ENCODE measurements at places on chromosomes 7 and 10.

DNA sequence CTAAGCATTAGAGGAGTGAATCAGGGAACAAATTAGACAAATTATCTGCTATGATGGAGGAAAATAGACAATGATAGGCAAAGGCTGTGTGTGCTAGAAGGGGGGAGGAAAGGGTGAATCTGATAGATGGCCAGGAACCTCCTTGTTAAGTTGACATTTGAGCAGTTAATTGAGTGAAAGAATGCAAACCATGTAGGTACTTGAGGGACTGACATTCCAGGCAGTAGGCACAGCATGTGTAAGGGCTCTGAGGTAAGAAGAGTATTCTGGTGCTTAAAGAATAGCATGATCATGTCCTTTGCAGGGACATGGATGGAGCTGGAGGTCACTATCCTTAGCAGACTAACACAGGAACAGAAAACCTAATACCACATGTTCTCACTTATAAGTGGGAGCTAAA, 48.6 kb upstream of the TES start:
- DNase-seq = no peak

- DNase-seq = no peak
Measured at GRCh38 chr10:92702301-92702916, 12.7 kb downstream of the HHEX start.

DNA sequence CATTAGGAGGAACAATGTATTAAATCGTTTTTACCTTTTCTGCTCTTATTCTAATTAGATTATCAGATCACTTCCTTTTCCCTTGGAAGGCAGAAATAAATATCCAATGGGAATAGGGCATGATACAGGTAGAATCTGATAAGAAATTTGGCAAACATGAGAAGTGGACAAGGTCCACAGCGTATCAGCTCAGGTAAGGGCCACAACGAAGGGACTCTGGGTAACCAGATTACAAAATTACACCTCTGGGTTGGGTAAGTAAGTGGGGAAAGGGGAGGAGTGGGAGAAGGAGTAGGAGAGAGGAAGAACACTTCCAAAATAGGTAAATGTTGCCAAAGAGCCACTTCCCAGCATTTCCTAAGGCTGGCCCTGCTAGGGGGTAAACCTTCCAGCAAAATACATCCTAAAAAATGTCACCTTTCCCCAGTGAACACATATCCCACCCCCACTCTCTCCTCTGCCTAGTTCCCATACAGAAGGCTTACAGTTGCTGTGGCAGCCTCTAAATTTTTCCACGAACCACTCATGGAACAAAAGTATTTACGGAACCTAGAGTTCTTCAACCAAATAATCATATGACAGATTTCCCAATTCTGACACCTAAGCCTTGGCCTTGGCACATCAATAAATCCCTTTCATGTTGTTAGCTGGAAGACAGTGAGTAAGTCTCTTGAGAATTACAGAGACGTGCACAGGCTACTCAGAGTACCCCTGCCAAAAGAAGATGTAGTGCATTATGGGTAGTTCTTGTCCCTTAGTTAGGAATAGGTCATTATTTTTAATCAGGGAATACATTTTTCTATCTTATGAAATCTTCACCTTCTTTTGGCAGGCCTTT, 51.5 kb upstream of the DLX6 start:
- peak; percentile 34 for DNase-seq

GRCh38 chr7:90771281-90771680, 175.2 kb downstream of the CDK14 start:
- peak; percentile 46 for DNase-seq

- peak; percentile 60 for DNase-seq
Measured at GRCh38 chr10:50540069-50540825, 83.5 kb downstream of the SGMS1 start.

DNA sequence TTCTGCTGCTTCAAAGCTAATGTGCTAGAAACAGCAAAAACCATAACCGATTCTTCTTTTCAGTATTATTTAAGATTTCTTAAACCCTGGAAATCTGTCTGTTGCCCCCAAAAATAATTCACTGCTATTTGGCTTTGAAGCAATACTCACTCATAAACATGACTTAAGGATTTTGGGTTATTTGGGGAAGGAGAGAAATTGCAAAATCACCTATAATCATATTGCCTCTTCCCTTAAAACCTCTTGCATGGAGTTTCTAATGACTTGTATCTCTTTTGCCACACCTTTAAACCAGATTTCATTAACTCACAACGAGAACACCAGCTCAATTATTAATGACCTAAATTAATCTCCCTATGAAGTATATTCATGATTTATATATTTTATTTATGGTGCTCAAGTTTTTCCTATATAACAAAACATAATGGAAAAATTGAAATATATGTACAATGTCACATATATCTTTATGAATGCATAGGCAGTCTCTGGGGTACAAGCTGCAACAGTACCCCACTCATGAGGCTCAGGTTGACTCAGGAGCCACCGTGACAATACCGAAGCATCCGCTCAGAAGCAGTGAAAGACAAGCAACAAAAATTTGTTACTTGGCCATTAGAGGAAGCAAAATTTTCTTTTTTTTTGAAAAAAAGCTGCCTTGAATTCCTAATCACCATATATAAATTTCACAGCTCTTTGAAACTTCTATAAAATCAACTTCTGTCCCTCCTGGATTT, 3.0 kb downstream of the NAMPT start:
- DNase-seq = no peak

DNA sequence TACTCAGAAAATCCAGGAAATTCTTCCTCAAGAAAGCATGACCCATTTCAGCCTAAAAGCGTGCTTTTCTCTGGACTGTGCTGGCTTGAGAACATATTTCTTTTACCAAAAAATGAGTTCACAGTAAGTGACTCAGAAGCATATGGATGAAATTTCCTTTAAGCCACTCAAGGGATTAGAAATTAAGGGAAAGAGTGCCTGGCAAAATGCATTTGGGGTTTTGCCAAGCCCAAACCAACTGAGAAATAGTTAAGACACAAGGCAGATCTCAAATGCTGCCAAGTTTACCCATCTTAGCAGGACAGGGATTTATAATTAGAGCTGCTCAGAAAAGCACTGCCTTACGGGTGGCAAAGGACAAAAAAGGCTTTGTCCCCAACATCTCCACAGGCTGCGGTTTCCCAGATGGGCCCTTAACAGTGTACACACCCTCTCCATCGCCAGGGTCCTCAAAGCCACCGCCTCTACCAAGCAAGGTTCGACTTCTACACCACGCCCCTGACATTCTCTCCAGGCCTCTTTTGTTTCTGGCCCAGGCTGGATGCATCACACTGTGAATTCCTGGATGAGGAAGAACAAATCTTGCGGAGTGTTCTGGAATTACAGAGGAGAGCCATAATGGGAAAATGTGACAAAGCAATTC, 30.1 kb upstream of the CDHR3 start:
- DNase-seq = peak; percentile 91

- DNase-seq = no peak
Measured at GRCh38 chr7:82241356-82241755, 202.2 kb downstream of the CACNA2D1 start.

DNA sequence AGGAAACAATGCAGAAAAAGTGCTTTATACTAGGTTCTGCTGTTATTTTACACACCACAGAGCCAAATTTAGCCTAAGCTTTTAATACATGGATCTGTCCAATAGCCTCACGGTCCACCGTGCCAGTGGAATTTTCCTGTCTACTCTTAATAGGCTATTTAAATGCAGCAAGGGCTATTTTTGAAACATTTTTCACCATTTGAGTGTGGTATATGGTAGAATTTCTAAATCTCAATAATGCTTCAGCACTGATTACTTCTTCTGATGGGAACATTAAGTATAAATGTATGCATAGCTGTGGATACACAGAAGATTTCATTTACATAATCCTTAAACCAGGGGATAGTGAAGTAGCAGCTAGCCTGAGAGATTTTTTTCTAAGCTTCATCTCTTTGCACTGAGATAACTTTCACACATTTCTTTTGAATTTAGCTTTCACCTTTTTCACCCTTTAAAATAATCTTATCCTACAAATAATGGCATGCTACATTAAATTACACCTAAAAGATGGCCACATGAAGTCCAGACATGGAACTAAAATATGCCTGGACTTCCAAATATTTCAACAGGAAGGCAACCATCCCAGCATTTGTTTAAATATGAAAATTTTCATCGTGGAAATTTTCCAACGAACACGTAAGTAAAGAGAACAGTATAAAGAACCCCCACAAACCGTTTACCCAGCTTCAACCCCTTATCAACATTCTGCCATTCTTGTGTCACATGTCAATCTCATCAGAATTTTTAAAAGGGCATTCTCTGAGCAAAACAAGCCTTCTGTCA, 45.4 kb downstream of the AMPH start:
- no peak for DNase-seq

DNA sequence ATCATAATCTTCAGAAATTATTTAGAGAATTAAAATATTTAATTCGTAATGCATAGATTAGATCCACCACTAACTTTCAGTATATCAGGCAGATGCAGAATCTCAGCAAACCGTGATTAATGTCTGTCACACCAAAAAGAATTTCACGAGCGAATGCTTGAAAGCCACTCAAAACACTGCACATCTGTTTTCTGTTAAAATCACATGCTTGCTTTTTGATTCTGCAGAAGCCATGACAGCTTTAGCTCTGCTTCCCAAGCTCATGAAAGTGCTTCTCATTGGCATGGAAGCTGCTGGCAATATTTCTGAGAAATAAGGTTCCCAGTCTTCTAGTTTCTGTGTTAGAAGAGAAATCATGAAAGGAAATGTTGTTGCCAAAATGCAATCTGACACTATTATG, 837.8 kb upstream of the LRRN3 start:
- DNase-seq = no peak

GRCh38 chr7:39811161-39811614, 138.9 kb upstream of the CDK13 start:
- DNase-seq = no peak

- no peak for DNase-seq
Measured at GRCh38 chr10:34029455-34029854, 695.0 kb upstream of the NRP1 start.
